DMS79 treated with DMSO at 0.1 percent for 48 hours (cell line): ENCODE measurements at places on chromosomes 1 and 21.
A peak's percentile ranks its signal among the peaks of the same experiment; 100 is the strongest.

DNA sequence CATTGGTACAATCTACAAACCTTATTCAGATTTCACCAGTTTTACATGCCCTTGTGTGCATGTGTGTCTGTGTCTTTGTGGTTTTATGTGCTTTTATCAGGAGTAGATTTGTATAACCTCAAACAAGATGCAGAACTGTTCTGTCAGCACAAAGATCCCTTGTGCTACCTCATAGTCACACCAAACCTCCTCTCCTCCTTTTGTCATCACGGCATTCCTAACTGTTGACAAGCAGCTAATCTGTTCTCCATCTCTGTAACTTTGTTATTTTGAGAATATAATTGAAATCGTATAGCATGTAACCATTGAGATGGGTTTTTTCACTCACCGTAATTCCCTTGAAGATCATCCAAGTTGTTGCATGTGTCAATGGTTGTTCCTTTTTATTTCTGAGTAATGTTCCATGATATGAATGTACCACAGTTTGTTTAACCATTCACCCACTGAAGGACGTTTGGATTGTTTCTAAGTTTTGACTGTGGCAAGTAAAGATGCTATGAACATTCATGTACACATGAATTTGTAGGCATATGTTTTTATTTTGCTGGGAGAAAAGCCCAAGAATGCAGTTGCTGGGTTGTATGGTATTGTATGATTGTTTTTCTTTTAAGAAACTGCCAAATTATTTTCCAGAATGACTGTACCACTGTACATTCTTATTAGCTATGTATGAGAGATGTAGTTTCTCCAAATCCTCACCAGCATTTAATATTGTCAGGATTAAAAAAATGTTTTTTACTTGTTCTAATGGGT, 78.1 kb upstream of the B3GALT2 start:
- DNase-seq, result no peak

- peak; percentile 44 for DNase-seq
These were observed 23.6 kb downstream of the GPA33 start for GRCh38 chr1:167066333-167067122.

DNA sequence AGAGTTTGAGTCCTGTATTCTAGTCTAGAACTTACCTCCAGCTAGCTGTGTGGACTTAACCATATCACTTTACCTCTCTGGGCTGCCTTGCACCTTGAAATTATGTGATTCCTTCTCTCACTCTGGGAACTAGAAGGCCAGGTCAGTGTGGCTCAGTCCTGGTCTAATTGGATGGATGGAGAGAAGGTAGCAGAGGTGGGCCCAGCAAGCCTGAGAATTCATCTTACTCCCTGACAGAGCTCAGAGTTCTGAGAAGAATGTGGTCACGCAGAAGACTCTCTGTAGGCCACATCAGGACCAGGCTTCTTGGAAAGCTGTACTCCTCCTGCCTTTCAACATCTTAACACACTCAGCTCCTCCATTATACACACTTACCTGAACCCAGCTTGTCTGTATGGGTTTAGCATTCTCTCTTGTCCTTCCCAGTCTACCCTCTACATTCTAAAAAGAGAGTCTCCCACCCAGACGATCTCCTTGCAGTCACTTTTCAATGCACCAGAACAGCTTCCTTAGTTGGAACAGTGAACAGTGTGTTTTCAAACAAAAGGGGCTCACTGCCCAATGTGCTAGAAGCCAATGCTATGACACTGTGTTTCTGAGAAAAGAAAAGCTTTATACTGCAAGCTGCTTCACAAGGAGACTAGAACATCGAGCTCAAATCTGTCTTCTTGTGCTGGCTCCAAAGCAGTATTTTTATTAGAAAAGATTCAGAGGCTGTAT, 60.5 kb downstream of the CAPN9 start:
- DNase-seq, result no peak

GRCh38 chr1:235763962-235764361, 102.7 kb downstream of the LYST start:
- no peak for DNase-seq

- DNase-seq, result no peak
These were observed 40.4 kb downstream of the USP48 start for GRCh38 chr1:21742578-21742977.

DNA sequence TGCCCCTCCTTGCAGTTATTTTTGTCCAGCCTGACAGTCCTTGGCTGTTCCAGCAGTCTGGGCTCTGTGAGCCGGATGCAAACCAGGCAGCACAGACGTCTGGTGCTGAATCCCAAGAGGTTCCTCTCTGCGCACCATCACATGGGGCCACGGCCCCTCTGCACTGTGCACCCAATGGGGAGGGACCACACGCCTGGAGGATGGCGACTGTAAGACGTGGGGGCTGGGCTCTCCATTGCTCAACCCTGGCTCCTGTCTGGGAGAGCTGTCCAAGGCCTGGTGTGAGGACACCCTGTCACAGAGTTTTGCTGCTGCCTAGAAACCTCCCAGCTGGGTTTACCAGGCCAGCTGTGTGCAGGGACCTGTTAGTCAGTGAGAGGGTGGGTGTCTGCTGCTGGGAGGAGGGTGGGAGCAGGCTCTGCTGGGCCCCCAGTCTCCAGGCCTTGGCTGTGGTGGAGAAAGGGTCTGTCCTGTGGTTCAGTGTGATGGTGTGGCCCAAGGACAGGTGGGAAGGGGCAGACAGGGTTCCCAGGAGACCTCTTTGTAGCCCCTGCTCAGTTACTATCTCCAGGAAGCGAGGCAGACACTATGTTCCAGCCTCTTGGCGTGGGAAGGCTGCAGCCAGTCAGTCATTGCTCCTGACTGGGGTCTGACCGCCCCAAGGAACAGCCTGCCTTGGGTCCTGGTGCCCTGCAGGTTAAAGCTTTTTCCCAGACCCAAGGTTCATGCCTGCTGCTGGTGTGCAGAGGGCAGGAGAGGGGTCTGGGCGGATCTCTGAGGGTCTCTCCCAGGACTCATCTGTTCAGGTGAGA, 13.8 kb downstream of the HEYL start:
- no peak for DNase-seq

GRCh38 chr1:60073605-60074278, at the start of gene C1orf87:
Gene C1orf87, minus strand, starts transcription at chr1:60073770. Its CDS starts 1,127 bp downstream, at chr1:60072643.
- DNase-seq, result no peak

DNA sequence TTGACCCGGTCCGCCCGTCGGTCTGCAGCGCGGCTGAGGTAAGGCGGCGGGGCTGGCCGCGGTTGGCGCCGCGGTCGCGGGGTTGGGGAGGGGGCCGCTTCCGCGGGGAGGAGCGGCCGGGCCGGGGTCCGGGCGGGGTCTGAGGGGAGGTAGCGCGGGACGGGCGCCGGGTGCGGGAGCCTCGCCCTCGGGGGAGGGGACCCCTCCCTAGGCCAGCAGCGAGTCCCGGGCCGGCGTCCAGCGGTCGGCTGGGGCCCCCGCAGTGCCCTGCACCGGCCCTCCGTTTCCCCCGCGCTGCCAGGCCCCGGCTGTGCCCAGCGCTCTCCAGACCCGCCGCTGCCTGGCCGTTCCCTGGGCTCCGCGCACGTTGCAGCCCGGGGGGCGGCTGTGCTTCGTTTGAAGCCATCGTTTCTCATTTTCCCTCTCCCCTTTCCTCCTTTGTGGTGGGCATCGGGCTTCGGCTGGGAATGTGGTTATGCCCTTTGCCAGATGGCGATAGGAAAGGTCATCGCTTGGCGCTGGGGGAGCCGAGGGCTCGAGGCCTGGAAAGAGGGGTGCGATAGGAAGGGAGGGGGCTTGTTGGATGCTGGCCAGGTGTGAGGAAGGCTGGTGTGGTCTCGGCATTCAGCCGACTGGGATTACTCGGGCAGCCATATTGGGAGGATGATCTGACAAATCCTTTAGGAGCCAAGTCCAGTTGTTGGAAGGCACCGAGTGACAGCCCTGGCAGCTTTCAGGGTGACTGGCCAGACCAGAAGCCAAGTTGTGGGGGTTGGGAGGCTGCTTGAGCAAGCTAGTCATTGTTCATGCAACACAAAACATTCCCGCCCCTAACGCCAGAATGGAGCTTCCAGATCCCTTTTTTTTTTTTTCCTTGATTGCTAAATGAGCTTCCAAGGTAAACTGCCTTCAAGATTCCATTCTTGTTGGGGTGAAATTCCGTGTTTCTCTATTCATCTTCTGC, 753 bp downstream of the KIF1B start:
- DNase-seq, result peak; percentile 79

GRCh38 chr1:82931006-82931405, 1067.9 kb downstream of the TTLL7 start:
- DNase-seq, result no peak

- no peak for DNase-seq
These were observed 380.6 kb upstream of the ZRANB2 start for GRCh38 chr1:71461416-71461815.

GRCh38 chr1:205373022-205373797, 16.5 kb upstream of the KLHDC8A start:
- DNase-seq, result peak; percentile 61

GRCh38 chr1:211900441-211900840, 69.9 kb upstream of the LPGAT1 start:
- no peak for DNase-seq
